ENCODE measurements at places on chromosomes 2 and 18.
A peak's percentile ranks its signal among the peaks of the same experiment; 100 is the strongest.

DNA sequence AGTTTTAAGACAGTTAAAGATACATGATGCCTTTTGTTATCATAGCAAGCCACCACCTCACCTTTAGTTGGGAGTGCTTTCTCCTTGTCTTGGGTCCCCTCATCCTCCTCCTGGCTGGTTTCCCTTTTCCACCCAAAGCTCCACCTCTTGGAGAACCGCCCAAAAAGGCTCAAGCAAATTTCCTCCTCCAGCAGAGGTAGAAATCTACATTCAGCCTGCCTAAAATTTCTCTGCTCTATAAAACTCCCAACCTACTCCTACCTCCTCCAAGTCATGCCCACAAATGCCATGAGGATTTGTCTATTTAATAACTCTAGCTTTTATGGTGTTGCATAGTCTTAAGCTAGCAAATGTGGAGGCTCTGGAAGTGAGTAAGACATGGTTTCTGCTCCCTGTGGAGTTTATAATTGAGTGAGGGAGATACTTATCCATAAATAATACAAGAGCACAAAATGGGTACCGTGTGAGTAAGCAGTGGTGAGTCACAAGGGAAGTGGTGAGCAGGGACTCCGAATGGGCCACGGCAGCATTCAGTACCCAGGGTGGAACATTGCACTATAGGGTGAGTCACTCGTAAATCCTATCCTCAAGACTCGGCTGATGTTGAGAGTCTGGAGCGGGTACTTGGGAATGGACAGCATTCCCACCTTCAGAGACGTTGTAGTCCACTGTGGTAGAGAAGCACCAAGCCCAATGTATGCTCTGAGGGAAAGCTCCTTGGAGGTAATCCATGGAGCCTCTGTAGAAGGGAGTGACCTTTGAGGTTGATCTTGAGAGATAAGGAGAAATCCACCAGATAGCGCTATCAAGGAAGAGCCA, 146.3 kb downstream of the RTN4 start:
- DNase-seq: peak; percentile 92

DNA sequence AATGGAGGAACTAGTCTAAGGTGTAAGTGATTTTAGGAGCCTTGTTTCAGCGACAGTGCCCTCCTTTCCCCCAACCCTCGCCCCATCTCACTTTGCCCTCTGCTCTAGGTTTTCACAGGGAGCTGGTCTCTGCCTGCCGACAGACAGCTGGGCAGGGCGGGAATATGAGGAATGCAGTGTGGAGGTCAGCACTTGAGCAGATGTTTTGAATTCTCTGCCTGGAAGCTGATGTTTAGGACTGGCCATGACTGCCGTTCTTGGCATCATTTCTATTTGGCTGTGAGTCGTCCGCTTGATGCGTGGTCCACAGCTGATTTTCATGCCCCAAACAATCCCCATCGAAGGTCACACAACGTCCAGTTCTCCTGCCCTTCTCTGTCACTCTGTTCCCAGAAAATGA, 55.1 kb upstream of the SIX3 start:
- DNase-seq: no peak

- DNase-seq: no peak
Measured at GRCh38 chr2:120267348-120267747, 14.7 kb downstream of the RALB start.

GRCh38 chr2:75342504-75343175, 143.3 kb upstream of the TACR1 start:
- no peak for DNase-seq

DNA sequence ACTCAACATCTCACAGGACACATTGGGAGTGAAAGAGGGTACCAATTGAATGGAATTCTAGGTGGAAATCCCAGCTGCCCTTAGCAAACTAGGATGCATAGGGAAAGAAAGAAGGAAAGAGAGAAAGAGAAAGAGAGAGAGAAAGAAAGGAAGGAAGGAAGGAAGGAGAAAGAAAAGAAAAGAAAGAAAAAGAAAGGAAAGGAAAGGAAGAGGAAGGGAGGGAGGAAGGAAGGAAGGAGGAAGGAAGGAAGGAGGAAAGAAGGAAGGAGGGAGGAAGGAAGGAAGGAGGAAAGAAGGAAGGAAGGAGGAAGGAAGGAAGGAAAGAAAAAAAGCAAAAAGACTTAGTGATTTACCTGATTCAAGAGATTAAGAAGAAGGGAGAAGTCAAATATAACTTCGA, 143.9 kb downstream of the SS18 start:
- no peak for DNase-seq

GRCh38 chr2:168698969-168699368, 103.5 kb upstream of the NOSTRIN start:
- no peak for DNase-seq

GRCh38 chr2:48131539-48132270, 225.4 kb upstream of the FBXO11 start:
- DNase-seq: no peak

DNA sequence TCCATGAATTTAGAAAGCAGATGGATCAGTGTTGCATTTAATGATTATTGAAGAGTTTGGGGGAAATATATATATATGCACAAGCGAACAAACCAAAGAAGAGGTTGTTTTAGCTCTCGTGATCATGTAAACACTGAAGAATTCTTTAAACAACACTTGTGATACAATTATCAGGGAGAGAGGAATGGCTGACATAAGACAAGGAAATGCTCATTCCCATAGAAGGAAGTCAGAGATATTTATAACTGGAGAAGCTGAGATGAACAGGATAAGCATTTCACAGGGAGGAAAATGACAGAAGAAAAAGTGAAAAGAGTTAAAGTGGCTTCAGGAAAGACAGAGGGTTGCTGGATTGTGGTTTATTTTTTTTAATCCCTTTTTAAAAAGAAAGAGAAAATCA, 10.6 kb upstream of the COL6A3 start:
- DNase-seq: no peak

DNA sequence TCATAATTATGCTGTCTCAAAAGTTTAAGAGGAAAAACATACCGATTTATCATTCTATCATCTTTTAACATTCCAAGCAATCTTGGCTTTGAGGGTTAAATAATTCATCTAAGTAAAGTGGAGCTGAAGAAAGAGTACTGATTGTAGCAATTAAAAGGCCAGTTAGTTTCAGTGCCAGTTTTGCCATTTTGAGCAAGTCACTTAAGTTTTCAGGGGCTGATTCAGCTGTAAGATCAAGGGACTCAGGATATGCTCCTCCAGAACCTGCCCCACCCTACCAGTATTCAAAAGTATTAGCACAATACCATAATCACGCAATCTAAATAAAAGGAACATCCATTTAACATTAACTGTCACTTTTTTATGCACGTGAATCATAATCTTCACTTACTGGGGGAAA, 1.9 kb downstream of the SS18 start:
- no peak for DNase-seq

- no peak for DNase-seq
Measured at GRCh38 chr18:30982285-30982992, 60.1 kb downstream of the DSC3 start.

DNA sequence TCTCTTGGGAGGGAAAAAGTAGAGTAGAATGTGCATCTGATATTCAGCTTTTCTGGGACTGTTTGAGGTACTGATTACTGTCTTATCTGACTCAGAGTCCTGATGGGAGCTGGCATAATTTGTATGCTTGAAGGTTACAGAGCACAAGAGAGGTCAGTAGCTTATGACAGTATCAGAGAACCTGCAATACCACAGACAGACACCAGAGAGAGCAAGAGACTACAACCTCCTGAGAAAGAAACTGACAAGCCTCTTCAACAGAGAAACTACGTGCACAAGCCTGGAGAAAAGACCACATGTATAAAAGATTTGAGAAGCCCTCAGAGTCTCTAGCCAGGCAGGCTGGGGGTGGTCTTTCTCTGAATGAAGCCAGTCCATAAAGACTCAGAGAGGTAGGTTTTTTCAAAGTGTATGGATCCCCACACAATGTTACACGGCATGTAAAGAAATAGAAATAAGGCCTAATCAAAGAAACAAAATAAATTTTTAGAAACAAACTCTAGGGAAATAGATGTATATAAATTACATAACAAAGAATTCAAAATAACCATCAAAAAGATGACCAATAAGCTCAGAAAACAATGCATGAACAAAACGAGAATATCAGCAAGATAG, 568.3 kb downstream of the LRRTM4 start:
- peak; percentile 43 for DNase-seq

DNA sequence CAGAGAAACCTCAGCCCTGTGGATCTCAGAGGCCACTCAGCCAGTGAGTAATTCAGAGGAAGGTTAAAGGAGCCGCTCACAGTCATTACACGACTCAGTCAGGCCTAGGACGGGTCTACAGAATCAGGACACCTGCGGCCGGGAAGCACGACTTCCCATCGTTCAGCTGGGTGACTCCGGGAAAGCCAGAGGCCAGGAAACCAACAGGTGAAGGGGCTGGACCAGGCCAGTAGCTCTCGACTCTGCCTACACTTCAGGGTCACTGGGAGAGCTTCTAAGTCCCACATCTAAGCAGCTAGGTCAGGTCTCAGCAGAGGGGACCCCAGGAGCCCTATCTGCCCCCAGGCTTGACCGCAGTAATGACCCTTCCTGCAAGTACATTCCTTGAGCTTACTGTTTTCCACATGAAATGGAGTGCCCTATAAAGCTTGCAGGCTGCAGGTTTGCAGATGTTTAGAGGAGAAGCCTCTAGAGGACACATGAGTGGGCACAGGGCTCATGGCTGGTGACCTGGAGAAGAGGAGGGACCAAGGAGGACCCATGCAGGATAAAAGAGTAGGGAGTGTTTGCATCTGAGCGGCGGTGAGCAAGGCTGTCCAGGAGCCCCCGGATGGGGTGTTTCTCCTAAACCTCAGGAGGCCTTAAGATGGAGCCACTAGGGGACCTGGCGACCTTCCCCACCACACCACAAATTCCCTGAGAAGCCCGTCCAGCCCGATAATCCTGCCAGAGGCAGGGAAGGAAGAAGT, 9.5 kb downstream of the DIPK1C start:
- no peak for DNase-seq

DNA sequence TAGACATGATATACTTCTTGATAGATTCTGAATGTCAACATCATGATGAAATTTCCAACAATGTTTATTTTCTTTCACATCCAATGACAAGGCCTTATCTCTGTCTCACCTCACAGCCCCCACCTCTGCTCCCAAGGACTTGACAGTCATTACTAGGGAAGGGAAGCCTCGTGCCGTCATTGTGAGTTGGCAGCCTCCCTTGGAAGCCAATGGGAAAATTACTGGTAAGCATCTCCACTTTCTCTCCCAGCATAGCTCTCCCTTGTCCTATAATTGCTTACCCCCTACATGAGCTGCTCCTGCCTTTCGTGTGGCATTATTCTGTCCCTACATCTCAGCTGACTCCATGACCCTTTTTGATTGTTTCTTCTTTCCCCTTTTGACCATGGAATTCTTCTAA, 821.8 kb downstream of the MBD2 start:
- no peak for DNase-seq

Measured in MV-4-11 (cell line).